ENCODE measurements at places on chromosomes 16 and 17.

DNA sequence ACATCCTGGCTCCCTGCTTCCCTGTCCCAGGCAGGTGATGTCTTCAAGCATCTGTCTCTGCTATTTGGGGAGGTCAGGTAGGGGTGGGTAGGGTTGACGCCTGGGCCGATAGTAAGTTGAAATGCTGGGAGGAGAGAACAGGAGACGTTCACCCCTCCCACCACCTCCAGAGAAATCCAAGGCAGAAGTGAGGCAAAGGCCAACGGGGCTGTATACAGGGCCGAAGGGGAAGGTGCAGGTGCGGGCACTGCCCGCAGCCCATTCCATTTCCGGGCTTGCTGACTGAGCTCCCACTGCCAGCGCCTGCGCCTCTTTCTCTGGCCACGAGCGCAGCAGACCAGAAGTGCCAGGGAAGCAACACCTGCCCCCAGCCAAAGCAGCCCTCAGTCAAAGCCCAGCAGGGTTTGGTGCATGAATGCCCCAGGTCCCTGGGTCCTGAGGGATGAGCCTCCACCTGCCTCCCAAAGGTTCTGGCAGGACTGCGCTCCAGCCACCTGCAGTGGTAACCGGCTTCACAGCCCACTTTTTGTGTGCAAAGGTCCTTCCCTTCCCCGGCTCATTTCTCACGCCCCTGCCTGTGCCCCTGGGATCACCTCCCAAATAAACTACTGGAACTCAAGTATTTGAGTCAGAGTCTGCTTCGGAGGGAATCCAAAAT is 127.6 kb upstream of the TNRC6C start:
- DNase-seq: no peak

GRCh38 chr17:81488276-81488860 is 24.2 kb downstream of the ACTG1 start:
- no peak for DNase-seq

DNA sequence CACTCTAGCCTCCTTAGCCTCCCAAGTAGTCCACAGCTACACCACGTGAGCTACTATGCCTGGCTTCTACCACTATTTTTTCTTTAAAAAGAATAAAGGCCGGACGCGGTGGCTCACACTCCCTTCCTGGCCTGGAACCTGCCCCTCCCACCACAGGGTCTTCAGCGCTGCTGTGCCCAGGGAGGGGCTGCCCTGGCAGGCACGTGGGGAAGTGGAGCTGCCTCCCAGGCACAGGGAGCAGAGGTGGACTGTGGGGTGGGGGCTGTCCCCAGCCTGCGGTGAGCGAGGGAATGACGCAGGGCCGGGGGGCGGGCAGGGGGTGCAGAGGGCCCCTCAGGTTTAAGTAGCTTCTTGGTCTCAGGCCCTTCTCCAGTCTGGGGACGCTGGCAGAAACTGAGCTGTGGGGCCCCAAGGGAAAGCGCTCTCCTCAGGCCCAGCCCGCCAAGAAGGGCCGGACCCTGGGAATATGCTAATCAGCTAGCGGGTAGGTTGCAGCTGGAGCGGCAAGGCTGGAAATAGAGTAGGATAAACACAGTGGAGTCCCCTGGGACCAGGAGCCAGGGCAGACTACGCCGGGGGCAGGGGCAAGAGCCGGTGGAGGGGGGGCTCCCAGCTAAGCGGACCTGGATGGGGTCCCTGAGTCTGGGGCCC is 46.8 kb downstream of the TIMM22 start:
- DNase-seq: no peak

DNA sequence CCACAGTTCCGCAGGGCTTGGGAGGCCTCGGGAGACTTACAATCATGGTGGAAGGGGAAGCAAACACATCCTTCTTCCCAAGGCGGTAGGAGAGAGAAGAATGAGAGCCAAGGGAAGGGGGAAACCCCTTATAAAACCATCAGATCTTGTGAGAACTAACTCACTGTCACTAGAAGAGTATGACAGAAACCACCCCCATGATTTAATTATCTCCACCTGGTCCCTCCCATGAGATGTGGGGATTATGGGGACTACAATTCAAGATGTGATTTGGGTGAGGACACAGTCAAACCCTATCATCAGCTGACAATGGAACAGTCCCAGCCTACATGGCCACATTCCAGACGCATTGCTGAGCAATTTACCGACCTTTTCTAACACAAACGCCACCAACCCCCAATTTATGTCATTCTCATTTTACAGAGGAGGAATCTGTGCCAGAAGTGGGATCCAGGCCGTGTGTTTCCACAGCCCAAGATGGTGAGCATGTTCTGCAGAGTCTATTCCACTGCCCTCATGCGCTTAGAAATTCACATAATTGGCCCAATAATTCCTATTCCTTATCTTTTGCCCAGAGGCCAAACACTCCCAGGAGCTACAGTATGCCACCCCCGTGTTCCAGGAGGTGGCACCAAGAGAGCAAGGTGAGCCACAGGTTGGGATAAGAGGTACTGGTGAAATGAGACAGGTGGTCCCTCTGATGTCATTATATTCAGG is 17.3 kb downstream of the MILR1 start:
- no peak for DNase-seq

DNA sequence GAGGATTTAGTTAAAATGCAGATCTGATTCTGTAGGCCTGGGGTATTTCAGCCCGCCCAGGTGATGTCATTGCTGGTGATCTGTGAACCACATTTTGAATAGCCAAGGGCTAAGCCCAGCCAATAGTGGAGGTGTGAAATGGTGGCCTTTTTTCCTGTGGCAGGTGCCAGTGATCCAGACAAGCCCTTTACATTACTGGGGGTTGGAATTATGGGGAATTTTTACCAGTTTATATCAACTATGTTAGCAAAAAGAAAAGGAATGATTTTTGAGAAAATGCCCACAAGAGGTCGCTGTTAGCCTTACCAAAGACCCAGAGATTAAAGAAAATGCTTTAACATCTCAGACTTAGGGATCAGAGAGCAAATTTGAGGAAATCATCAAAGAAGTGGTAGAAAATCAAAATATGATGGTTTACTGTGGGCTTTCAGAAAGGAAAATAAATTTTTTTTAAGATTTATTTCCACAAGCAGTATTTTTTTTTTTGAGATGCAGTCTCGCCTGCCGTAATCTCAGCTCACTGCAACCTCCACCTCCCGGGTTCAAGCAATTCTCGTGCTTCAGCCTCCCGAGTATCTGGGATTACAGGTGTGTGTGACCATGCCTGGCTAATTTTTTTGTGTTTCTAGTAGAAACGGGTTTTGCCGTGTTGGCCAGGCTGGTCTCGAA is 3.9 kb downstream of the VPS35L start:
- DNase-seq: peak; percentile 57

Data from epithelial cell of esophagus (primary cell).